ENCODE measurements at places on chromosomes 1 and 21.

- no peak for DNase-seq
Observed at GRCh38 chr1:29807689-29808088, 571.4 kb downstream of the PTPRU start.

DNA sequence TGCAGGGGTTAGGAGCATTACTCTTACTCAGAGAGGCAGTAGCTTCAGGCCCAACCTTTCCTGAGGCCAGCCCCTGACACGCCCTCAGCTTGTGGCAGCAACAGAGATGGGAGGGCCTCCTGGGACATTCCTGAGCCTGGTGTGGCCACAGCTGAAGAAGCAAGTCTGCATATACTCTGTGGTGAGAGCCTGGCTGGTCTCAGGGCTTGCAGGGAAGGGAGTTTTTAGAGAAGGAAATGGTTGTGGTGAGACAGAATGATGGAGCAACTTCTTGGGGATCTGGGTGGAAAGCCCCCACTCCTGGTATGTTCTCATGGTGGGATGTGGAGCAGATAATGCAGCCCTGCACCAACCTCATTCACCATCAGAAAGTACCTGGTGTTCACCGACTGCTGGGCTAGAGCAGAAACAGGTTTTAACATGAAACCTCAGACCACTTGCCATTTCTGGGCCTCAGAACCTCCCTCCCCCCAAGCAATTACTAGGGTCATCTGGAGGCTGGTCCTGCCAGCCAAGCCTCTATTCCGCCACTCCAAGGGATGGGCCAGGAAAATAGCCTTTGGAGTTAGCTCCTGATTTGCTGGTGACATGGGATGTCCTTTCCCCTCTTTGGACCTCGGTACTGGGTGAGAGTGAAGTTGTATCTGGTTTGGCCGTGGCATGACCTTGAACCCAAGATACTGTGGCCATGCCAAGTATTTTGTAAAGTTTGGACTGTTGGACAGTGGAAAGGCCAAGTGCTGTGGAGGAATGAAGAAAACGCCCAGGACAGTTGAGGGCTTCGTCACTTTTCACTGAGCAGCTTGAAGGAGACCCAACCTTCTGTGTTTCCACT, 28.1 kb upstream of the RNF19B start:
- DNase-seq, result peak; percentile 36

DNA sequence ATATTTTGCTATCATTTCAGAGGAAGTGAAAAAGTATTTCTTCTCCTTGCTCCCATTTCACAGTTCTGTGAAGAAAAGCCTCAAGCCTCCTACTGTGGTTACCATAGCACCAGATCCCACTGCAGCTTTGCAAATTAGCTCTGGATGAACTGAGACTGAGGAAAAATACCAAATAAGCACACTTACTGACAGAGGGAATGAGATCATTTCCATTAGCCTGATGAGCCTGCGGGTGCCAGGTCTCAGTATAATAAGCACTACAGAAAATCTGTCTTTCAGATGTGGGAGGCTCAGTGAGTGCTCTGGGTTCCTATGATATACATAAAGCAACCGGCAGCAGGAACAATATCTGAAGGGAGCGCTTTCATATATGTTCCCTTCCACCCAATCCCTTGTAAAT, 21.4 kb downstream of the XKR8 start:
- no peak for DNase-seq

DNA sequence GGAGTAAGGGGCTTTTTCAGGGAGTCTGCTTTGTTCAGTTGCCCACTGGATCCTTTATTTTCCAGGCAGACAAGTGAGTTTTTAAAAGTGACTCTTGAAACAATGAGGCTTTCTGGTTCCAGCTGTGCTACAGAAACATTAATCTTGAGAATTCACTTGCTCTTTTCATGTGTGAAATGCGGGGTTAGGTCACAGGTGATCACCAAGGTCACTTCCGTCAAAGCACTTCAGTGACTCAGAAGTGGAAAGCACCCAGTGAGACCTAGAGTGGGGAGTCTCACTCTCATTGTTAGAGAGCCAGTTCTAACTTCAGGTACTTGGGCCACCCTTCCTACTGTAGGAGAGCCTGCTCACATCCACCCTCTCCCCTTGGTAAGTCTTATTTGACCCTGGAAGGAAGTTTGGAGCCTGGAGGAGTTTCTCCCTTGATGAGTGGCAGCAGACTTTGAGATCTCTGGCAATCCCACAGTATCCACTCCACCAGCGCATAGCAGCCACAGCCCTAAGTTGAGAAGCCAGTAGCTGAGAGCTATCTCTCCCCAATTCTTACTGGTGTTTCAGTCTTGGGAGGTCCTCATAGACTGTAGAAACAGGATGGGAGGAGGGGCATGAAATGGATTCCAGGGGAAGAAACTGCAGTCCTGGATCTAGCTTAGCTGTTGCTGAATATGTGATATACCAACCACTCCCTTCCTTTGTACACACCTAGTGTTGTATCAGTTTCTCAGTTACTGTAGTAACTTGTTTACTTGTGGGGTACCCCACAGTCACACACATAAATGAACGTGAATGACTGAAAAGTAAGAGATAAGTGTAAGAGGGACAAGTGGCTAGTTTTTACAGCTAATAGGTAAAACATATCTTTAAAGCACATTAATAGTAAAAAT, 3.1 kb downstream of the TACSTD2 start:
- DNase-seq, result no peak

- DNase-seq, result no peak
Observed at GRCh38 chr21:29359718-29360117, 61.0 kb downstream of the BACH1 start.

Data from left renal pelvis (tissue), 4 donors.